ENCODE measurements at places on chromosomes 12 and 14.

DNA sequence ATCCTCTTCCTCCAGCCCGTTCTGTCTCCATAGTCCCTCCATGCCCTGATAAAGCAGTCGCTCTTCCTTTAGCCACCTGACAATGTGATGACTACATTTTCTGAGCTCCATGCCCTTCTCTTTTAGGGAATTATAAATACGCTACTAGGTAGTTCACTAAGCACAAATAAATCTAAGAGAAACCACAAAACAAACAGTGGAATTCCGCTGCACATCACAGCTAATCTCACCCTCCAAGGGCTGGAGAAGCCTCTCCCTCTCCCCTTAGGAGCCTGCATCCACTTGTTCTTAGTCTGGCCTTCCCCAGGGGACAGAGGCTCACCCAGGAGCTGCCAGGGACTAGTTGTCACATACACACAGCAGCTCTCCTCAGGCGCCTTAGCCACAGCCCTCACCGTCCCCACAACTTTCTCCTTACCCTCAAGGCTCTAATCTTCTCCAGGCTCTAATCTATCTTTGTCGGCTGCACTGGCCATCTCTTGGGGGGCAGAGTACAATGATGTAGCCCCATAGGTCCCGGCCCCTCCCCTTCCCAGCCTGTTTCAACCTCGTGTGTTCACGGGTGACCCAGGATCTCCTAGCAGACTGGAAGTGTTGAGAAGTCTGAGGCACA is 55.9 kb upstream of the GPR68 start:
- DNase-seq: no peak

DNA sequence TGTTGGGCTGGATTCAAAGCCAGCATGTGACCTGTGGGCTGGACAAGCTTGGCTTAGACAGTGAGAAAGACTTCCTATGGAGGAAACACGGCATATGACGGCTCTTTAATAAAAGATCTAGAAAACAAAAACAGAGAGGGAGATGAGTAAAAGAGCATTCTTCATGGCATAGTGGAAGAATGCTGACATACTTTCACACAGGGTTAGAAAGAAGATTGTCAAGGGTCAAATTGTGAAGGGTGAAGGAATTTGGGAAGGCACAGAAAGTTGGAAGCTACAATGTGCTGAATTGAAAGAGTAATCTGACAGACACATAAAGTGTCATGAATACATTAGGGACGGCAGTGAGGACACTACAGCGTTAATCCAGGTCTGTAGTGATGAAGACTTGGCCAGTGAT is 63.4 kb downstream of the GALNT4 start:
- no peak for DNase-seq

- no peak for DNase-seq
These were observed 113.3 kb downstream of the ANO6 start for GRCh38 chr12:45329238-45329637.

DNA sequence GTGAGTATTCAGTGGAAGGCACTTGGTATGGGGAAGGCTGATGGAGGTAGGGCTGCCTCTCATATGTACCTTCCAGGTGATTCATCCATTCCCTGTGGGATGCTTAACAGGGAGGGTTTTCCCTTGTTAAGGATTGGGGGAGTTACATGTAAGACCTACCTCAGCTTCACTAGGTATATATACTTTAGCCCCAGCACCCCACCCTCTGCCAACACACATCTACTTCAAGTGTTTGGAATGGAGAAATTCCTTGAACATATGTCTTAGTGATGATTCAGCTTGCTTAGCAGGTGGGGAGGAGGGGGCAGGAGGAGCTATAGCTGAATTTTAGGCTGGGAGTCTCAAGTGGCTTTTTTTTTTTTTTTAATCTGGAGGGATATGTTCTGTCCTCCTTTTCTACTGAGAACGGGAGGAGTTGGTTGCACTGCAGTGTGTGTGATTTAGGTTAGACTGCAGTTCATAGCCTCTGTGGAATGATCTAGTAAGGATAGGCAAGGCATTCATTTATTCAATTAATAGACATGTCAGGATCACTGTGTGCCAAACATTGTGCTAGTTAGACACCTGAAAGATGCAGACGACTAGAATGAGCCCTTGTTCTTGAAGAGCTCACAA is 1.7 kb downstream of the PIP4K2C start:
- DNase-seq: no peak

GRCh38 chr12:87982208-87982607 is 47.0 kb downstream of the C12orf50 start:
- DNase-seq: no peak
